ENCODE measurements at places on chromosomes 5 and 9. TPM values are rescaled to one million over a fixed set of nuclear protein-coding genes. Genes with fewer than 3 reads are reported as not detected.

GRCh38 chr5:132840896-132841295 is 10.4 kb upstream of the SHROOM1 start:
- DNase-seq, result no peak

DNA sequence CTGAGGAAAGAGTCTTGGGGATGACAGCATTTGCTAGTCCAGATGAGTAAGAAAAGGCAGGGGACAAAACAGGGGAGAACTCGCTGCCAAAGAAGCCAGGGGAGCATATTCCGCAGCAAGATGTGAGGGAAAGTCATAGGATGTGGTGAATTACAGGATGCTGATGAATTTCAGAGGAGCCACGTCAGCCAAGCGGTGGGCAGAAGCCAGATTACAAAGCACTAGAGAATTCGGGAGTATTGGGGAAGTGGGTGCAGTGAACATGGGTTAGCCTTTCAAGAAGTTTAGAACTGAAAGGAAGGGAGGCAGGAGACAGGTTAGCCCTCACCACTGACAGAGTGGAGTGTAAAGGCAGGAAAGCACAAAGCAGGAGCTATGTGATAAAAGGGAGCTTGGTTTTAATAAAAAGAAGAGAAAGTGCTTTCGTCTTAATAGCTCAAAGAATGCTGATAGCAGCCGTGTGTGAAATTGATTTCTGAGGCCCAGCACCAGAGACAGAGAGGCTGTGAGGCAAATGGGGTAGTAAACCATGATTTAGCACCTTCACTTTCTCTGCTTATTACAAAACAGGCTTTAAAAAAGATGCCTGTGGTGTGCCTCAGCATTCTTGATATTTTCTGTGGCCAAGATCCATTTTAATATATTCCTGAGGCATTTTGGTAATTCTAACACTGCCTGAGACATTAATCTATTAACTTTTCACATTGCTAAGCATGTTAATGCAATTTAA is 16.9 kb downstream of the ADAMTSL1 start:
- no peak for DNase-seq

GRCh38 chr5:147113967-147114366 is 120.9 kb upstream of the STK32A start:
- no peak for DNase-seq

DNA sequence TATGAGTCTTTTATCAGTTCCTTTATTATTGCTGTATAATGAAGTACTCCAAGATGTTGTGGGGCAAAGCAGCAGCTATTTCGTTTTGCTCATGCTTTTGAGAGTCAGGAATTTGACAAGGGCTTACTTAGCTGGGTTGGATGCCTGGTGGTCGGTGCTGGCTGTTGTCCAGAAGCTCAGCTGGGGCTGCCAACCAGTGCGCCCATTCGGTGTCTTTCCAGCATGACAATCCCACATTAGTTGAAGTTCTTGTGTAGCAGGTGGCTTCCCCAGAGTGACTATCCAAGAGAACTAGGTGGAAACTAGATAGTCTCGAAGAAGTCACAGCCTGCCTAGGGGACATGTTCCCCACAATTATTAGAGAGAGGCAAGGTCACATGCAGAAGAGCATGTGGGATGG is 3.4 kb upstream of the FLT4 start:
- DNase-seq, result no peak

DNA sequence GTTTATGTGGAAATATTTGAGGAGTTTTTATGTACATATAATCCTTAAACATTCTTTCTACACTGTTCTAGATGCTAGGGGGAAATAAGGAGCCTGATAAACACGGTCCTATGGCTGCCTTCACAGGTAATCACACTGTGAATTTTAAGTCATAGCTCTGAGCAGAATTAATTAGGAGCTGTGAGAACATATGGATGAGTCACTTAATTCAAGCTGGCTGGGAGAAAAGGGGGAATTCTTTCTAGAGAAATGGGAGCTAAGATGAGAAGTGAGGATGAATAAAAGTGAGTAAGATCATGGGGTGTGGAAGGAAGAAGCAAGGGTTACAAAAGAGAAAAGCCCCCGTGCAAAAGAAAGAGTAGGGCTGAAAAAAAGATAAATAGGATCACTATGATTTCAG is 290.8 kb downstream of the DNAH5 start:
- no peak for DNase-seq

DNA sequence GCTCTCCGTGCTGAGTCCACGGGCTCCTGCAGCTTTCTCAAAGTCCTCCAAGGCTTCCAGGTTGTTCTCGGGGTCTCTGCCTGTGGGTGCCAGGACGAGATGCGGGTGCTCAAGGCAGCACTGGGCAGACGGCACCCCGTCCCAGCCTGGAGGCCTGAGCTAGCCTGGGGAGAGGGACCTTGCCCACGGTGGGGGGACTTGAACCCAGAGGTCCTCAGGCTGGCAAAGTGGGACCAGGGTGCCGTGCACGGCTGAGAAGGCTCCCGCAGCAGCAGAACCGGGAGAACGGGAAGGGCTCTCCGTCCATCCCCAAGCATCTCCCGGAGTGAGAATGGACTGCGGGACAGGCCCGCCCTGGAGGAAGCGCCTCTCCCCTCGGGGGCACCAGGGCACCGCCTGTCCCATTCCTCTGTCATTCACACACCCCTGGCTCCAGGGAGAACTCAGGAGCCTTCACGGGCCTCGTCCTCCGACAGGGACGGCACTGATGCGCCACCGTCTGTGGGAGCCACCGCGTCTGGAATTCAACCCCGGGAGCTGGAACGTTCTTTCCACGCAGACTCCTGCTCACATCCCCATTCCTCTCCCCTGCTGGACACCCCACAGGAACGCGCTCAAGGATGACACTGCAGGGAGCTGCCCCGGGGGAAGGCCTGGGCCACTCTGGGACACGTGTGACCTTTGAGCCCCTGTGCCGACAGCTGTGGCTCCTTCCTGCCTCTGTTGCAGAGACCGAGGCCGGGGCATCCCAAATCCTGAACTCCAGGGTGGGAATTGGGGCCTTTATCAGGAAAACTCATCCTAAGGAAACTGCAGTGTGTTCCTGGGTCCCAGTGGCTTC is 16.3 kb upstream of the OBP2B start:
- no peak for DNase-seq

- DNase-seq, result no peak
Observed at GRCh38 chr5:178899289-178899688, 3.6 kb downstream of the ZFP2 start.

Gene RCL1
- polyA plus RNA-seq, result 16.2 TPM

Gene PAEP
- polyA plus RNA-seq, result not detected

Gene CCDC127
- polyA plus RNA-seq, result 11.2 TPM

Gene RELL2
- 0.64 TPM for polyA plus RNA-seq

Gene PDZD2
- polyA plus RNA-seq, result 18.3 TPM
